ENCODE measurements at places on chromosomes 16 and 17.

GRCh38 chr16:77788181-77789084 is at the start of gene VAT1L:
TSS of gene VAT1L (plus strand) at chr16:77788564. CDS start at chr16:77788683, 119 bp downstream.
- DNase-seq: peak; percentile 31

DNA sequence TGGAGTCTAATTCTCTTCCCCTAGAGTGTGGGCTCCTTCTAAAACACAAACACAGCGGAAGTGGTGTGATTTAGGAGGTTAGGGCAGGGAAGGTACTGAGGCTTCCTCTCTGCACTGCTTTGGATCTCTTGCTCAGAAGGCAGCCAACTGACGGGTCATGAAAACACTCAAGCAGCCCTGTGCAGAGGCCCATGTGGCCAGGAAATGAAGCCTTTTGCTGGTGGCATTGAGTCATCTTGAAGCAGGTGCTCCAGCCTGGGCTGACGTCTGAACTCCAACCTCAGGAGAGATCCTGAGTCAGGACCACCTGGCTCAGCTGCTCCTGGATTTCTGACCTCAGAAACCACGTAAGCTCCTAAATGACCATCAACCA is 72.9 kb downstream of the MRM1 start:
- DNase-seq: peak; percentile 60

- no peak for DNase-seq
These were observed 105.8 kb upstream of the SDK2 start for GRCh38 chr17:73749928-73750605.

DNA sequence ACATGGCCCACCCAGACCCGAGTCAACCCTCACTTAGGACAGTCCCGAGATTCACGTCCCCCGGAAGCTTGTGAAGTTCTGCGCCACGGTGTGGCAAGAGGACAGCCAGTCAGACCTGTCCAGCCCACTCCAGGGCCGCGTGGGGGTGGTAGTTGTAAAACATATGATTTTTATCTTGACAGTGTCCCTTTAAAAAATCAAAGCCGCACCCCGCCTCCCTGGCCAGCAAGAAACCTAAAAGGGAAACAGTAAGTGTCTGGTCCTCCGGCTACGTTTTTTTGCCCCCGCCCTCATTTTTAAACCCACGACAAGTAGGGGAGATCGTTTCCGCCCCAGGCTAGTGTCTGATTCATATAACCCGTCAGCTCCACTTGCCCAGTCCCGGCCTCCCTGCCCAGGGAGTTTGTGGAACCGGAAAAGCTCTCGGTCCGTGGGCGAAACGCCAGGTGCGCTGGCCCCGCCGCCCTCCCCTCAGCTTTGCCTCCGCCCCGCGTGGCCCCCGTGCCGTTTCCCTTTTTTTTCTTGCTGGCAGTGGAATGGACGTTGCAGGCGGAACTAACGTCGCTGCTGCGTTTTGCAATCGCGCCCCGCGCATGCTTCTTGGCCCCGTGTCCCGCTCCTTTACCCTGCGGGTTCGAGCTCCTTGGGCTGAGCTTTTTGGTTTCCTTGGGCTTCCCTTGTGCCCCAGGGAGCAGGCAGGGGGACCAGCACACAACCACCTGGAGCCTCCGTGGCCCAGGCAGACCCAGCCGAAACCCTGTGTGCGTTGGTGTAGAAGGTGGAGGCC is 13.3 kb upstream of the NUDT16L1 start:
- DNase-seq: no peak

DNA sequence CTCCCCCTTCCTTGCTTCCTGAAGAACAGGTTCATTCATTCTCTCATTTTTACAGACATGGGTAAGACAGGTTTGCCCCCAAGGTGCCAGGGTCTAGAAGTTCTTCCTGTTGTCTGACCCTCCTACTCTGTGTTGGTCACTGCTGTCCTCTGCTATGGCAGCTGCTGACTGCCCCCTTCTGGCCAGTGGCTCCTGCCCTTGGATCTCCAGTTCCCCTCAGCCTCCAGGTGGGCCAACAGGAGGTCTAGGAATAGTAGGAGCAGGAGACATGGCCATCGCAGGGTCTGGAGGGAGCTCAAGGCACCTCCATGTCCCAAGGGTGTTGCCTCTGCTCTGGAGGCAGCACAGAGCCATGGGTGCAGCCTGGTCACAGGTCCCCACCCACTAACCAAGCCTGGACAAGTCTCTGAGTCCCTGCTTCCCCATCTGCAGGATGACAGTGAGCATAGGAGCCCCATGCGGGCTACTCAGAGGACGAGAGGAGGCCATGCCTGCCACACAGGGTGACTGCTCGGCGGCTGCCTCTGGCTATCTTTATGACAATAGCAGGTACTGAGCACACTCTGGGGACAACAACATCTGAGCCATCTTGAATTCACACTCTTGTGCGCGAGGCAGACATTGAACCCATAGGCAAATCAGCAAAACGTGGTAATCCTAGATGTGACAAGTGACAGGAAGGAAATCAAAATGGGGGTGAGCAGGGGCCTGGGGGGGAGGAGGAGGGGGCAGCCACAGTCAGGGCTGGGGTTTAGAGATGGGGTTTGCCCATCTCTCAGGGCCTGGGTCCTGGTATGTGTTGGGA is 27.0 kb upstream of the NXPH3 start:
- no peak for DNase-seq

DNA sequence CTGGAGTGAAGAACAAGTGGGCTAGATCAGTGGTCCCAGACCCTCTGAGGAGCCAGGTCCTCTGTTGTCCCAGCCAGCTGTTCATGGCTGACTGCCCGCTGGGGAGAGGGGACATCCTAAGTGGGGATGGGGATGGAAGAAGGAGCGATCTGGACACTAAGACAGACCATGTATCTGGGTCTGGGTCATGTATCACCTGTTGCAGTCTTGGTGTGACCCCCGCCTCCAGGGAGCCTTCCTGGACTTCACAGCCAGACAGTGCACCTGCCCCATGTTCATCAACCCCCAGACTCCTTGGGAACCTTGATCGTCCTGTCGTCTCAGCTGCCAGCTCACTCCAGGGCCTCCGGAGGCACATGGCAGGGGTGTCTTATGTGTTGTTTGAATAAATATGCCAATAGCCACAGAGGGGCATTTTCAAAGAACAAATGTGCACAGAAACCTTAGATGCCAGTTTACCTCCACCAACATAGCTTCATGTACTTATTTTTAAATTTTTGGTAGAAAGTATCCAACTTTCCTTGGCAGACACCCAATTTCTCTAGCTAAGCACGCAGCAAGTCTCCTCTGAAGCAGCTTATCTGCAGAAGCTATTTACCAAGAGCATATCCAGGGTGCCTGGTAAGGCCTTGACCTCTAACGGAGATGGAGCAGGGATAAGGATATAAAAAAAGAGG is 43.2 kb downstream of the CRISPLD2 start:
- DNase-seq: no peak

- no peak for DNase-seq
These were observed 105.4 kb downstream of the YPEL2 start for GRCh38 chr17:59436900-59437299.

GRCh38 chr17:45668316-45668715 is 115.8 kb upstream of the CRHR1 start:
- no peak for DNase-seq

DNA sequence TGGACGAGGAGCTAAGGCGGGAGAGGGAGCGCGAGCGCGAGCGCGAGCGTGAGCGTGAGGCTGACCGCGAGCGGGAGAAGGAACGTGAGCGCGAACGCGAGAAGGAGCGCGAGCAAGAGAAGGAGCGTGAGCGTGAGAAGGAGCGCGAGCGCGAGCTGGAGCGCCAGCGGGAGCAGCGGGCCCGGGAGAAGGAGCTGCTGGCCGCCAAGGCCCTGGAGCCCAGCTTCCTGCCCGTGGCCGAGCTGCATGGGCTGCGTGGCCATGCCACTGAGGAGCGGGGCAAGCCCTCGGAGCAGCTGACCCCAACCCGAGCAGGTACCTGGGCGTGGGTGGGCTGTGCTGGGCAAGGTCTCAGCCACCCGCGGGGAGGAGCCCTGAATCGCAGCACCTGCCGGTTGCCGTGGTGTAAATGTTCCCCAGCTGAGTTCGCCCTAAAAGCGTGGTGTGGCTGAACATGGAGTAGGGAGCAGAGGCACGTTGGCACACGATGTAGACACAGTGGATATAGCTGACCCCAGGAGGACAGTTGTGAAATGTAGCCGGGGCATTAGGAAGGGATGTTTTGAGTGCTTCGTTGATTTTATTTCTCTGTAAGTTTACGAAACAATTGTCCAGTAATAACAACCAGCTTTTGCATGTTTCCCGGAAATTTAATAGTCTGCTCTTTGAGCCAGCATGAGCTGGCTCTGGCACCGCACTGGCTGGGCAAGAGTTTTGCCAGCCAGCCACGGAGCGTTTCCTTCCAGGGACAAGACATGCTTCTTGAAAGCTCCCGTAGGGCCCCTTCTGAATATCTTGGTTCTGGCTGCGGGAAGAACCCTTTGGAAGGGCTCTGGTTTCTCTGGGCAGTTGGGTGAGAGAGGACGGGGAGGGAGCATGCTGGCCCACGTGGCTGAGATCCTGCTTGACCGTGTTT is 32.1 kb downstream of the GINS2 start:
- DNase-seq: no peak

DNA sequence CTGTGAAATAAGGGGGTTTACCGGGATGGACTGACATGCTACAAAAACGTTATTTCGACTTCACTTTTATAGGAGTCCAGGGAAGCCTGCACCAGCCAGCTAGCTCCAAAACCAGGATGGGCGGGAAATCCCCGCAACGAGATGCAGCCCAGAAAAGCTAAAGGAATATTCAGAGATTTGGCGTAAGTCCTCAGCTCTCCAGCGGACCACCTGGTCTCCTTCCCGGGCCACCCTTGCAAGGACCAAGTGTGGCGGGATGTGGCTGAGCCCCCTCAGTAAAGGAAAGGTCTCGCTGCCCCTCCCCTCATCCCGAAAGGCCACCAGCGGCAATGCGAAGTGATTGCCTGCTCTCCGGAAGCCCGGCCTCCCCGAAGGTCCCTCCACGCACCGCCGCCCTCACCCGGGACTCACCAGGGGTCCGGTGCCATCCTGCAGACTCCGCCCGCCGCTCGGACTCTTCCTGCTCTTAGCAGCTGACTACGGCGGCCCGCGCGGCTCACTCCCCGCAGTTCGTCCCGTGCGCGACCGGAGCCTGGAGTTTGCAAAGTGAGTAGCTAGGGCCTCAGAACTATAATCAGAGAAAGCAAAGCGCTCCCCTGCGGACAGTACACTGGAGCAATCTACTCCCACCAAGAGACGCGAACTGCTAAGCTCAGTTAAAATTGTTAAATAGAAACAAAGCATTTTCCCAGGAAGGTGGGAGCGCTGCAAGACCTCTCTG is at the start of gene STX8:
Gene STX8 (minus strand): TSS at position 440 of the 721 bp plus-strand sequence. CDS start 12 bp downstream, at position 428.
- DNase-seq: peak; percentile 89

Measured in activated naive CD8-positive, alpha-beta T cell treated with anti-CD3 and anti-CD28 coated beads, Interleukin-2, amount 10 ng/mL, durations not matched to agents 7 days and 5 days (primary cell).